ENCODE measurements at places on chromosomes 16 and 17.

GRCh38 chr17:39823407-39824054, 40.6 kb downstream of the IKZF3 start:
- DNase-seq = no peak

- DNase-seq = no peak
Observed at GRCh38 chr16:74607310-74607961, 522 bp upstream of the GLG1 start.

DNA sequence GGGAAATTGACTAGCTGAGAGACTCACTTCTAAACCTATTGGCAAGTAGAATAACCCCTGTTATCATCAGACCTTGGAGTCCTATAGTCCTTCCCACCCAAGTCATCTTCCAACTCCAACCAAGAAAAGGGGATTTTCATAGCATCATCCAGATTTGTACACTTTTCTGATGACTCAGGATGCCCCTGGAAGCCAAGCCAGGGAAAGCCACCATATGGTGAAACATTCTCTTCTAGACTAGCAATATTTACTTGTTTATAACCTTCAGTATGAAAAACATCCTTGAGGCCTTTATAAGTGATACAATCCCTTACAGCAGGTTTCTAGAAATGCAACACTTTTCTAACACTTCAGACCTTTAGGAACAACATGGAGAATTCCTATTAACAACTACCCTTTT, 618.8 kb upstream of the CDH11 start:
- no peak for DNase-seq

- DNase-seq = peak; percentile 41
Observed at GRCh38 chr16:67013823-67014633, 14.9 kb upstream of the CBFB start.

- no peak for DNase-seq
Observed at GRCh38 chr17:17055286-17056155, 13.3 kb downstream of the MPRIP start.

GRCh38 chr16:70753228-70753627, 47.7 kb downstream of the VAC14 start:
- no peak for DNase-seq

DNA sequence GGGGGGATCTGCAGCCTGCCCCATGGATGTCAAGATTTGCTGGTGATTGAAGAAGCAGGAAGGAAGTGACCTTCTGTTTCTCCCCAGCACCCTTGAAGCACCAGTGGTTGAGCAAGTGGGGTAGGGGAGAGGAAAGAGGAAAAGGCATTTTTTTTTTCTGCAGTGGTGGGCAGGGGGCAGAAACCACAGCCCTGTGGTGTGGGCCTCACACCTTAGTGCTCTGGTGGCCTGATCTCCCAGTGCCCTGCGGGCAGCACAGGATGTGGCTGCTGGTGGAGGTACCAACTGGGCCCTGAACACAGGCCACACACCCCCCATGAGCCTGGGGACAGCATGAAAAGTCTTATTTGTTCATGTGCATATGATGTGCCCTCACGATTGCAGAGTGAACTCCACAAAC, 7.1 kb downstream of the ITGAD start:
- no peak for DNase-seq
